ENCODE measurements at places on chromosomes 1 and 21.

DNA sequence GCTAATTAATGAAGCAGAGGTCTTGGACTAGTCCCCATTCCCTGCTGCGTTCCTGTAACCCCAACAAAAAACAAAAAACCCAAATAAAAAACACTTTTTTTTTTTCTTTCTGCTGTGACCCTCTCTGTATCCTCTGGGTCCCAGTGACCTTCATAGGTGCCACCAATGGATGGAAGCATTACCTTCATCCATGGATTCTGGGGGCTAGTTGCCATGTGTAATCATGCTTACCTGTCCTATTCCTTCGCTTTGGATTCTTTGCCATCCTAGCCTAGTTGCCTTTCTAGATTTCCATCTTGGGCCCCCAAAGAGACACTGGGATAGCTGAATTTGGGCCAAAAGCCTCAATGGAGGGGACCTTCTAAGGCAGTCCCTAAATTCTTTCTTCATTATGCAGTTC lies 1208.7 kb downstream of the BRINP3 start:
- DNase-seq = peak; percentile 37

- DNase-seq = no peak
These were observed 69.1 kb downstream of the DIP2A start for GRCh38 chr21:46527801-46528200.

DNA sequence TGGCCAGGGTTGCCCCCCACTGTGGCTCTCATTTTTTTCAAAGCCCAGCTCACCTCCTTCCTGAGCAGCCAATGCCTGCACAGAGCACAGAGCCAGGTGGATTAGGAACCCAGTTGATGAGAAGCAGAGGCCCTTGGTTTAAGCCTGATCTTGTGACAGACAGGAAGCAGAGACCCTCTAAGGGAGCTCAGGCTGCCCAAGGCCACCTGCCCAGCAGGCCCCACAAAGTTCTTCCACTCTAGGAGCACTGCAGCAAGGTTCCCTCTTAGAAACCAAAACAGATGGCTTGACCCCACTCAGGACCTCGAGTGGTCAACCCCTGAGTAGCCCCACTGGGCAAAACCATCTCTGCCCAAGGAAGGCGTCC lies 25.5 kb upstream of the PRSS38 start:
- DNase-seq = no peak

DNA sequence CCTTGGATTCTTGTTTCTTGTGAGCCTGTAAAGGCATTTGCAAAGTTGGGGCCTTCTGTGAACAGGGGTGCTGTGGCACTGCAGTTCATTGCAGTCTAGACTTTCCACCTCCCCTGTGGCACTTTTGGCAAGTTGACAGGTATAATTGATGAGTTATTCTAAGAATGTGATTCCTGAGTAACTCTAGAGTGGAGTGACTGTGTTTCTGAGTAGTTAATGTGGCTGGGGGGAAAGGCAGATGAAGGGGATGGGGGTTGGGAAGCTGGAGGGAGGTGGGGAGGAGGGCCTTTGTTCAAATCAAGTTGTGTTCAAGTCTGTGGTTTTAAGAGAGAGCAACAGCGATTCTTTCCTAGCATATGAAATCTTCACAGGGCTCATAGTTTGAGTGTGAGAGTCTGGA lies 32.9 kb downstream of the PBX1 start:
- no peak for DNase-seq

- no peak for DNase-seq
These were observed 6.5 kb upstream of the GLRX2 start for GRCh38 chr1:193111641-193112090.

GRCh38 chr1:217059401-217059800 lies 336.2 kb upstream of the ESRRG start:
- DNase-seq = peak; percentile 5

- DNase-seq = no peak
These were observed 27.5 kb downstream of the TMEM51 start for GRCh38 chr1:15180945-15181523.

DNA sequence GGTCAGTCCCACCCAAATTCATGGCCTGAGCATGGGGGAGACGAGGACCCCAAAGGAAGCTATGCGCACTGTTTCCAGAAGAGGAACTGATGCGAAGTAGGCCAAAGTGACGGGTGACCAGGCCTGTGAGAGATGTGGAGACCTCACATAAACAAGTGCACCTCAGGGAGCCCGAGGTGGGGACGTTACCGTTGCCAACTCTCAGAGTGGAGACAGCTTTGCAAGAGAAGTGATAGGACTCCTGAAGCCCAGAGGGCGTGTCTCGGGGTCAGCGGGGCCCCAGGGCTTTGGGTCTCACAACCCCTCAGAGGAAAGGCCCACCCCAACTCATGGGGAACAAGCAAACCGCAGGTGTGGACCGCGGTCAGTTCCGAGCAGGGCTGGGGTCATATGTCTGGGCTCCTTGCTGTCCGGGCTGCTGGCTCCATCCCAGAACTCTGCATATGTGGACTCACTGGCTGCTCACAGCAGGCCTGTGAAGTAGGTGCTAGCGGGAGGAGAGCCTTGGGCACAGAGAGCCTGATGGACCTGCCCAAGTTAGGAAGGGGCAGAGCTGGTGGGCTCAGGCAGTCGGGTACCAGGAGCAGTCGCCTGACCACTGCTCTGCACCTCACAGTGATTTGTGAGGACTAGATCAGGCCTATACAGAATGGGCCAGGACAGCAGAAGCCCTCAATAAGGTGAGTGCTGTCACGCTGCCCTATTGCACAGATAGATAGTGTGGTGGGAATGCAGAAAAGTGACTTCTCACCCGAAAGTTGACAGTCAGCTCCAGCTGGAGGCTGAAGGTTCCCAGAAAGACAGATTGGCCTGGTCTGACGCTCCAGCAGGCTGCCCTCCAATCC lies 26.2 kb downstream of the STUM start:
- DNase-seq = no peak

- no peak for DNase-seq
These were observed 55.3 kb upstream of the EIF4G3 start for GRCh38 chr1:21232044-21232443.

DNA sequence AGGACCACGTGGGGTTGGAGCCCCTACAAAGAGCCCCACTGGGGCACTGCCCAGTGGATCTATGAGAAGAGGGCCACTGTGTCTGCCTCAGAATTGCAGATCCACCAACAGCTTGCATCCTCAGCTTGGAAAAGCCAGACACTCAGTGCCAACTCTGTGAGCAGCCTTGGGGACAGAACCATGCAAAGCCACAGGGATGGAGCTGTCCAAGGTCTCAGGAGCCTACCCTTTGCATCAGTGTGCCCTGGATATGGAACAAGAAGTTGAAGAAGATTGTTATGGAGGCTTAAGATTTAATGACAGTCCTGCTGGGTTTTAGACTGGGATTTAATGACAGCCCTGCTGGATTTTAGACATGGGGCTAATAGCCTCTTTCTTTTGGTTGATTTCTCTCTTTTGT lies 1670.9 kb downstream of the PLA2G4A start:
- no peak for DNase-seq

DNA sequence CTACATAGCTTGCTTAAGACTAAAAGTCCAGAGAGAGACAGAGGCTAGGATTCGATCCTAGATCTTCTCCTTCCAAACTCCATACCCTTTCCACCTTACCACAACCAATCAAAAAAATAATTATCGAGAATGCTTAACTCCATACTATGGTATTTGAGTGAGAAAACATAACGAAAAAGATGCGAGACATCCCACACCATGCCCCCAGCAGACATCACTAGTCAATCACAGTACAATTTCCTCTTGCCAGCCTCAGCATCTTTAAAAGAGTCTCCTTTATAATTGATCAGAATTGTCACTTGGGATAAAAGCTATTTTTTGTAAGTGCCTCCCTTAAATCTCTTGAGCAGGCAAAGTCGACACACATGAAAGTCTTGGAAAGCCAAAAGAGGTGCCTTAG lies 875 bp downstream of the NCF2 start:
- no peak for DNase-seq

- DNase-seq = no peak
These were observed 6.8 kb upstream of the UTP25 start for GRCh38 chr1:209820986-209821385.

DNA sequence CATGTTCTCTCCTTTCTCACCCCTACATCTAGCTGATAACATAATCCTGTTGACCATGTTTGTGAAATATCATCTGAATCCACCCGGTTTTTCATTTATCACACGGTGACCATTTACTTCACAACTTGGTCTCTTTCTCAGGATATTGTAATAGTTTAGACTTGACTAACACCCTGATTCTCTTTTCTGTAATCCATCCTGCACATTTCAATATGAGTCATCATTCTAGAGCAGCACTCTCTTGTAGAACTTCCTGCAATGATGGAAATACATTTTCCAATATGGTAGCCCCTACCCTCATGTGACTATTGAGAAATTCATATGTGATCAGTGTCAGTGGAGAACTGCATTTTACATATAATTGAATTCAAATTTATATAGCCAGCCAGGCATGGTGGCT lies 2.3 kb upstream of the JAM2 start:
- no peak for DNase-seq

GRCh38 chr1:237270353-237270752 lies 228.4 kb downstream of the RYR2 start:
- no peak for DNase-seq

- no peak for DNase-seq
These were observed 4.4 kb downstream of the SUCO start for GRCh38 chr1:172537366-172537765.

GRCh38 chr1:41672641-41673361 lies 188.3 kb upstream of the EDN2 start:
- DNase-seq = no peak

GRCh38 chr1:182833271-182833670 lies 5.9 kb upstream of the DHX9 start:
- DNase-seq = no peak

DNA sequence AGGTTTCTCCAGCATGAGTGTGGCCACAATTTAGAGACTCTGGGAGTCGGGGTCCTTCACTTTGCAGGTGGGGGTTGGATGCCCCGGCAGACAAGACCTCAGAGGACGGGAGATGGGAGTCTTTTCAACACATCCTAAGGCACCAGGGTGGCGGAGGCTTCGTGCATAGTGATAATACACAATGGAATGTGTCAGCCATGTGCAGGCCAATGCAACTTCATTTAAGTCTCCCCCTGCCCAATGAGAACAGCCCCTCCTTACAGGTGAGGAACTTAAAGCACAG lies 75.9 kb upstream of the IFFO2 start:
- DNase-seq = no peak

DNA sequence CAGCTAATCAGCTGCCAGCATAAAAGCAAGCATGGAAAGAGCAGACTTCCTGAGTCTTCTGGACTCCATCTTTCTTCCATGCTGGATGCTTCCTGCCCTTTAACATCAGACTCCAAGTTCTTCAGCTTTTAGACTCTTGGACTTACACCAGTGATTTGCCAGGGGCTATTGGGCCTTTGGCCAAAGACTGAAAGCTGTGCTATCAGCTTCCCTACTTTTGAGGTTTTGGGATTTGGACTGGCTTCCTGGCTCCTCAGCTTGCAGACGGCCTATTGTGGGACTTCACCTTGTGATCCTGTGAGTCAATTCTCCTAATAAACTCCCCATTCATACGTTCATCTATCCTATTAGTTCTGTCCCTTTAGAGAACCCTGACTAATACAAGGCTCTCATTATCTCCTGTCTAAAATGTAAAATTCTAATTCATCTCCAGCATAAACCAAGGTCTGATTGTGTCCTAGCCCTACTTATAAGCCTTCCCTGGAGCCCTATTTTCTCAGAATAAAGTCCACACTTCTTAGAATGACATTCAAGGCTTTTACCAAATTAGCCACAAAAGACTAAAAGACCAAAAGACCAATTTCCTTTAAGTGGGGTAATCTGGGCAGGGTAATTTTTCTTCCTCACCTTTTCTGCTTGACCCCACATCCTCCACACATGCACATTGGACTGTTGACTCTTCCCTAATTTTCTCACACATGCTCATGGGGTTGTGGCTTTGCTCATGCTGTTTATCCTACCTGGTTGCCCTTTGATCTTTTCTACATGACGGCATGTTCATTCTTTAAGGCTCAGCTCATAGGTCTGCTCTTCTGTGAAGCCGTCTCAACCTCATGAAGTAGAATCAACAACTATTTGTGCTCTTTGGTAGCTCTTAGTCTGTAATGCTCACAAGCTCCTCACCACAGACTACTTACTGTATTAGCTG lies 18.1 kb upstream of the ENAH start:
- no peak for DNase-seq

DNA sequence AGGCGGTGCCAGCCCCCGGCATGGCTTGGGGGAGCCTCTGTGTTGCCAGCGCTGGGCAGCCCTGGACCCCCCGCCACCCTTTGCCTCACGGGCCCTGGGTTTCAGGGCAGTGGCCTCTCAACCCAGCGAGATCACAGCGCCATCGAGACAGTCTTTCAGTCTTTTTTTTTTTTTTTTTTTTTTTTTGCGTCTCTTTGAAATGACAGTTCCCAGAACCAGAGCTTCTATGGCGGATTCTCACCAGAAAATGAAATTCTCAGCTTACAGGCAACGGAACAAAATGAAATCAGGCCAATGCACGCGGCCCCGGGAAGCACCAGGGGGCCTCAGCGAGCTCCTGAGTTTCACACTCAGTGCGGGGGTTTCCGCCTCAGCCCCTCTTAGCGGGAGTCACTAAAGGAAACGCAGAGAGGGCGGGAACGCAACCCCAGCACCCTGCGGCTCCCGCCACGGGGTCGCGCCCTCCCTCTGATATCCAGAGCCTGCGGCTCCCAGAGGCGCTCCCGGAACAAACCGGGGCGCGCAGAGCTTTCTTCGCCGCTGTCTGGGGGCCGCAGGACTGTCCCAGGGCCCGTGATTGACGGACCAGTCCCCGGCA lies 8.0 kb upstream of the COL6A1 start:
- DNase-seq = no peak

DNA sequence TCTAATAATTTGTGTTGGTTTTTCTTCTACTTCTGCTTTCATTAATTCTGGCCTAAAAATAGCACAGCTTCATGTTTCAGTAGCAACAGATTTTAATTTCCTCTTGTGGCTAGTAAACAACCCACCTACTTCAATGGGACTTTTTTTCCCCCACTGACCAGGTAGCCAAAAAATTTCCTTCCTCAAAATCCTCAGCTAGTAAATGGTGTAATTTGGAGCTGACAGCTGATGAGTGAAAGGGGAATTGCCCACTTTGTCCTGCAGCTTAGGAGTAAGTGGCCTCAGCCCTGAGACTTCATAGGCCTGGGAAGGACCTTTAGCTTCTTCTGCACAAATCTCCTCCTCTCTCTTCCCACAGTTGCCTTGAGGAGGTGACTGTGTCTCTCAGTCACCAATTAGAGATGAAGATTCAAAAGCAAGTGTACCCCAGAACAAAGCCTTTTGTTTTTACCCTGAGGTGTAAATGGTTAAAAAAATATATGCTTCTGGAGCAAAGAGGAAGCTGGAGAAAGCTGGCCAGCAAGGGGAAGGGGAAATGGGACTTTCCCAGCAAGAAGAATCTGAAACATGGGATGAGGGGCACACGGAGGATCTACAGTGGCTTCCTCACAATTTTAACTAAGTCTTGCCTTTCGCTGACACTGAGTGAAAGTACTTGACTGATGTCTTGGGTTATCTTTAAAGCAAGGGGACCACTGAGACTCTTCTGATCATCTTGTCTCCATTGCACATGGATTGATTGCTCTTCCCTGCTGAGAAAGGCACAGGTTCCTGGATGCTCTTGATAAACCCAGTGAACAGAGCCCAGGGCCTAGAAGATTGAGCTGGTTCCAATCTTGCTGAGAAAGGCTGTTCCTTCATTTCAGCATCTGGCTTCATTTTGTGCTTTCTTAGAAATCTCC lies 35.8 kb upstream of the VCAM1 start:
- no peak for DNase-seq

Data from iPS DF 6.9 (cell line).